ENCODE measurements at places on chromosomes 7 and 10. TPM values are rescaled to one million over a fixed set of nuclear protein-coding genes. Genes with fewer than 3 reads are reported as not detected.

KAT6B gene
- total RNA-seq: 7.0 TPM

GALNT17 gene
- total RNA-seq: not detected

LIPJ gene
- not detected for total RNA-seq

PNPLA8 gene
- total RNA-seq: 16.2 TPM

ZNF316 gene
- 13.6 TPM for total RNA-seq

PTPRN2 gene
- 0.54 TPM for total RNA-seq

SH3PXD2A gene
- 0.60 TPM for total RNA-seq
